Skin of body (tissue), 3 donors: ENCODE measurements at places on chromosomes 3 and 15. TPM values are rescaled to one million over a fixed set of nuclear protein-coding genes. Genes with fewer than 3 reads are reported as not detected.

DNA sequence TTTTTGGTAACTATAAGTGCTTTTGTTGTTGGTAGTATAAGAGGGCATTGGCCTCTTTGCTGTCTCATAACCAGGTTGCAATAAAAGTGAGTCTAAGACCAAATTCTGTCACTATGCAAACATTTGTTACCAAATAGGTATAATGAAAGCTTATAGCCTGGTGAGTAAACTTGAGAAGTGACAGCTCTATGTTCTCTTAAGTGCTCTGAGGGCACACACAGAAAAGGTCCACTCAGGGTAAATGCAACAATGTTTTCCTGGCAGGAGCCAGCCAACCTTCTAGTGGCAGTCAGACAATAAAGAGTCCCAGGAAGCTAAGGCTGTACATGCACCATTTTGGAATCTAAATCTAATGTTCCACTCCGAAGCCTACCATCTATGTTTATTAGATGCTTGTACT, 262.1 kb upstream of the TGFBR2 start:
- no peak for DNase-seq

DNA sequence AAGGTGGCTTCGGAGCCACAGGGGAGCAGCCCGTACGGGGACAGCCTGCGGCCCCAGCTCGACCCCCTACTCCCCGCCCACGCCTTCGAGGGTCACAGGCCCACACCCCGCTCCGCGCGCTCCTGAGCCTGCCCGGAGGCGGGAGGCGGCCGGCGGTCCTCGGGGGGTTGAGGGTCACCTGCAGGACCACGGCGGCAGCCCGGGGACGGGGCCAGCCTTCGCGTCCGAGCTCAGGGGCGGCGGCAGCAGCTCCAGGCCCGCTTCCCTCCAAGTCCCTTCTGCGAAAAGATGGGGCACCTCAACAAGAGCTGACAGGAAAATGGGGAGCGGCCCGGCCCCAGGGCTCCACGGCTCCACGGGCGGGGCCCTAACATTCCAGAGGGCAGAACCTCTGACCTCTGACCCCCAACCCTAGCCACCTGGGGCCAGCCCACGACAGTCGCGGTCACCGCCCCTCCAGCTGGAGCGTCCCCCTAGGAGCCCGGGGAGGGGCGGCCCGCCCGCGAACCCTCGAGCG, 428 bp downstream of the LYSMD4 start:
- DNase-seq, result no peak

- no peak for DNase-seq
These were observed 18.8 kb downstream of the ATG7 start for GRCh38 chr3:11290743-11291680.

Gene CHST2
- total RNA-seq, result 16.8 TPM

GRCh38 chr3:10528046-10528445, 22.7 kb upstream of the ATP2B2 start:
- DNase-seq, result no peak

- DNase-seq, result no peak
These were observed 32.6 kb downstream of the HMCES start for GRCh38 chr3:129311054-129311902.

DNA sequence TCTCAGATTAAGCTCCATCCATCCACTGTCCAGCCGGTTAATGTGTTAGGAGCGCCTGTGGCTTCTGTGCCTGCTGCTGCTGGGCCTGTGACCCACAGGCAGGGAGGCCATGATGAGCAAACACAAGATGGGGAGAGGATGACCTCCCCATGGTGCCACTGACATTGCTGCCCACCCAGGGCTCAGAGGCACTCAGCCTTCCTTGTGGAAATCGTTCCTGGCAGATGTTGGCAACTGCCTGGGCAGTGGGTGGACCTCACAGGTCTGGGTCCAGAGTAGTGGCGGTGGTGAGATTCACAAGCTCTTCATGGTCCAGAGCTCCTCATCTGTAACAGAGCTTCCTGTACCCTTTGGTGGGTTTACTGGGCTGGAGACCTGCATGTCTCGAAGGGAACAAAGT, 38.6 kb downstream of the SCN5A start:
- DNase-seq, result no peak

Gene PCYT1A
- 42.2 TPM for total RNA-seq

DNA sequence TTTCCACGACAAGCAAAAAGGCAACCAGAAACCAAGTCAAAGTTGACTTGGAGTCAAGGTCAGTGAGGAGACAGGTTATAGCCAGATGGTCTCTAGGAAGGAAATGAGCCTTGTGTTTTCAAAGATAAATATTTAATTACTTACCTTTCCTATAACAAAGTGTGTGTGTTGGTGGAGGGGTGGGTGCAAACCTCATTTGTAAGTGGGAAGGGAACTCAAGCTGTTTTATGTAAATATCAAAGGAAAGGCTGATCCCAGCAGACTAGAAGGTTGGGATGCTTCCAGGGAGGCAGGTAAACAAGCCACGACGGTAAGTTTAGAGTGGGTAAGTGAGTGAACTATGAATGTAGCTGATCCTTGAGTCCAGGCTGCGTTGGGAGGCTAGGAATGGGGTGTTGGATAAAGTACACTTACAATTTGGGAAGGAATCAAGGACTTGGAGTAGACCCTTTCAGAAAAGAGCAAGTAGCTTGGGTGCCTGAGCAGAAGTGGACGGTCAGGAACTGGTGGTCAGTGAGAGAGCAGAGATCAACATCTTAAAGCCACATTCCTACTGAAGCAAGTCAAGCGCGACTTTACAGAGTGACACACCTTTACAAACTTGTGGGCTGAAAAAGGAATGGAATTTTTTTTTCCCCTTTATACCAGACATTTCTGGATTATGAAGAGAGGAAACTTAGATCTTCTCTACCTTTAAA, 82.0 kb upstream of the TBL1XR1 start:
- DNase-seq, result no peak

Gene TM4SF18
- total RNA-seq, result 16.6 TPM

GRCh38 chr3:48426401-48426909, 3.4 kb downstream of the PLXNB1 start:
- no peak for DNase-seq

- no peak for DNase-seq
These were observed 55.0 kb upstream of the TOPAZ1 start for GRCh38 chr3:44186712-44187111.

GRCh38 chr3:198071602-198072287, 111.7 kb downstream of the LMLN start:
- no peak for DNase-seq

DNA sequence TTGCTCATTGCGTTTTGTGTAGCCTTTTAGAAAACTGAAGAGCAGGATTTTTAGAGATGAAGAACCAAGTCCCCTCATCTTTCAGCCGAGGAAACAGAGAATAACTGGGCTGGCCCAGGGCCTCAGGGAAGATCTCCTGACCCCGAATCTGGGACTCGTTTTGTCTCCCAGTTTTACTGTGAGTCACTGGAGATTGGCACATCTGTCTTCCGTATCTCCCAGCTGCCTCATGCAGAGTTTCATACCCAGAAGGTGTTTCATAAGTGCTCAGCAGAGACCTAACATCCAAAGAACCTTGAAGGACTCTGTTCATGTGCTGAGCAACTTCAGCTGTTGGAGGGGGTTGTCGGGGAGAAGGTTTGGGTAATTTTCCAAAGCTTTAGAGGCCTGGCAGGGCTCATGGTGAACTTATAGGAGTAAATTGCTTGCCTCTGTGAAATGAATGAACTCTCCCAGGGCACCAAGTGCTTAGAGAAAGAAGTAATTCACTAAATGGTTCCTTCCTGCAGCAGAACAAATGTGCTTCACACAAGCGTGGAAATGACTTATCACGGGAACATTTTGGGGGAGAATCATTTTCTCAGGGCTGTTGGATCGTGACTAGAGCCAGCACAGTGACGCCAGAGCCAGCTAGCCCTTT, 121.4 kb downstream of the FAM43A start:
- no peak for DNase-seq

GRCh38 chr3:138070006-138070405, 45.4 kb downstream of the DZIP1L start:
- DNase-seq, result no peak

GRCh38 chr3:185470323-185470722, 28.5 kb downstream of the TMEM41A start:
- no peak for DNase-seq

Gene CFAP20DC
- 1.3 TPM for total RNA-seq

- no peak for DNase-seq
These were observed 271.7 kb upstream of the MEIS2 start for GRCh38 chr15:37372064-37372463.

Gene KLHDC8B
- 32.6 TPM for total RNA-seq

- DNase-seq, result peak; percentile 71
These were observed 762 bp downstream of the NCK1 start for GRCh38 chr3:136862617-136863322.

DNA sequence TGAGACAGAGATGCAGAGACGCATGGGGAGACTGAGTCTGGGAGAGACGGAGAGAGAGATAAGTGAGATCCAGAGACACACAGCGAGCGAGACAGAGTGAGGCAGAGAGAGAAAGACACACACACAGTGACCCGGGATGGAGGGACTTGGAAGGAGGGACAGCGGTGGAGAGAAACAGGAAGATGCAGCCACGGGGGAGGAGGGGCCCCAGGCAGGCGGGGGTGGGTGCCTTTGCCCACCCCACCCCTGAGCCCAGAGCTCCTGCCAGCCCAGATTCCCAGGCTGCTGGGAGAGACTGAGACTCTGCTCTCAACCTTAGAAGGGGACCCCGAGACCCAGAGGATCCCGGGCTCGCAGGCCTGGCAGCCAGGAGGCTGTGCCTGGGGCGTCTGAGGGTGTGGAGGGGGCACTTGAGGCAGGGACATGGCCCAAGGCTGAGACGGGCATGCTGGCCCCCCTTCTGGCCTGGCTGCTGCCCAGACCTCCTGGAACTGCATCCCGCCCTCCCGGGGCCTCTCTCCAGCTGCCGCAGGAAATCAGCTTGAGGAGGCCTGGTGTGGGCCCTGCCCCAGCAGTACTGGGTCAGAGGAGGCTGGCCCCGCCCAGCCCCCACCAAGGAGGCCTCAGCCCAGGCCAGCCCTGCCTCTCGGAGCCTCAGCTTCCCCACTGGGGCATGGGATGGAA, 18.1 kb downstream of the H1-8 start:
- DNase-seq, result peak; percentile 60

DNA sequence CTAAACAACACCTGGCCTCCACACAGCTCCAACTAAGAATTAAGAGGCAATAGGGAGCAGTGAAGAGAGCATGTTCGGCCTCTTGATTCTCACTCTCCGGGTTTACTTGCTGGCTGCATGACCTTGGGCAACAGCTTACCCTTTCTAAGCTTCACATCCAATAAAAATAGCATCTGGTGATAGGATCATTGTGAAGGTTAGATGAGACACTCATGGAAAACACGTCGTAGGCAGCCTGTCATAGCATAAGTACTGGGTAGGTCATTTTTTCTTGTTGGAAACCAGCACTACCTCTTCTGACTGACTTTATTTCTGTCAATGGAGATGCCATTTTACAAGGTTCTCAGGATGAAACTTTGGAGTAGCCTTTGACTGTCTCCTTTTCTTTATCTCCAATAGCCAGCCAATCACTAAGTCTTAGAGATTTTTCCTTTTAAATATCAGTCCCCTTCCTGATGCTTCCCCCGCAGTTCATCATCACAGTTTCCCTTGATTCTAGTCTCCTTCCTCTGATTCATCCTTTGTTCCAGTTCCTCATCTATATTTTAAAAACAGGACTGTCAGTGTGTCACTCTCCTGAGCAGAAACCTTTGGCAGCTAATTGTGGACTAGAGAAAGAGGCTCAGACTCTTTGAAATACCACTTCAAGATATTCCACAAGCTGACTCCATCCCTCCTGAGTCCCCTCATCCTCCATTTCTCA, 271.5 kb downstream of the SLC9A9 start:
- DNase-seq, result no peak

DNA sequence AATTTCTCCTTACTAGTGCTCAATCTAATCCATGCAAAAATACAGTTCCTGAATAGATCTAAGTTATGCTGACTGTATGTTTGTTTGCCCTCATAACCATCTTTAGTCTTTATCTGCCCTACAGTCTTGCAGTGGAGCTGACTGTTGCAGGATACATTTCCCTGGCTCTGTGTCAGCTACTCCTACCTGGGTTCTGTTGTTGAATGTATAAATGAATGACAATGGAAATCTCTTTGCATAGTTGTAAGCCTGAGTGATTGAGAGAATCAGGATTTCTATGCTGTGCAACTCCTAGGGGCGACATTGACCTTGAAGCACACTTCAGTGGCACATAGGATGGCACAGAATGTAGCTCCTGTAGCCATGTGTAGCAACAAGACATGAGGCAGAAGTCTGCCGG, 16.0 kb upstream of the ZBBX start:
- no peak for DNase-seq

Gene FANCD2
- total RNA-seq, result 15.0 TPM

GRCh38 chr15:28921336-28921735, 35.6 kb downstream of the APBA2 start:
- no peak for DNase-seq

GRCh38 chr3:39189959-39190269, 2.5 kb downstream of the XIRP1 start:
- DNase-seq, result peak; percentile 57

DNA sequence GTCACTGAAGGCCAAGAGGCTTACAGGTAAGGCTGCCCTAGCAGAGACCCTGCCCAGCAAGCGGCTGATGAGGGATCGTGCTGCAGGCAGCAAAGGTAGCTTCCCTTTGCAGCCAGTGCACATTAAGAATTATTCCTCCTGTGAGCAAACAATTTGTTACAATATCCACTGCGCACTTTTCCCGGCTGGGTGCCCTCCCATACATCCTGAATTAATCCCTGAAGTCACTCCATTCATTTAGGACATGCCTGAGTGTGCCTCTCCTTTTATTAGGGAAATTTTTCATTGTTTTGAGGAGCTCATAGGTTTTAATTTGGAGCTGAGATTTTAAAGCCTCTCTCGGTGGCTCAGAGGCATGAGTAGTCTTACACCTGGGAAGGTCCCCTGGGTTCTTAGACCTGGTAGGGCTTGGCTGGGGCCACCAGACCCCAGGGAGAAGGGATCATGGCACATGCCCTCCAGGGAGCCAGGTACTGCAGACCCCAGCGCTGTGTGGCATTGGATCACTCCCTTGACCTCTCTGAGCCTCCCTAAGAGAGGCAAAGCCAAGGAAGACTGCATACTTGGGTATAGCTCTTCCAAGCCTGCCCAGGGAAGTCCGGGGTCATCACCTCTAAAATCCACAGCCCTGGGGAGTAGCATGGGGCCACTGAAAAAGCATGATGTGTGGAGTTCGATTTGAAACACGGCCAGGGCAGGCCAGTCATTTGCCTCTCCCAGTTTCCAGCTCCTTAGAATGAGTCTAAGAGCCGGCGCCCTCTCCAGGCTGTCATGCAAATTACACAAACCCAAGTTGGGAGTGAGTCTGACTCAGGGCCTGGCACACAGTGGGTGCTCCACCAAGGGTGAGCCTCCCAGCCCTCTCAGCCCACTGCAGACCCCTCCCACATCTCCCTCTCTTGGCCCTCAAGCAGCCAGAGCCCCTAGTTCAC, 151.9 kb upstream of the LINGO1 start:
- DNase-seq, result no peak
